Osteocyte (in vitro differentiated cells): ENCODE measurements at places on chromosomes 3 and 15.

- no peak for DNase-seq
Measured at GRCh38 chr3:18153571-18154173, 271.5 kb downstream of the SATB1 start.

DNA sequence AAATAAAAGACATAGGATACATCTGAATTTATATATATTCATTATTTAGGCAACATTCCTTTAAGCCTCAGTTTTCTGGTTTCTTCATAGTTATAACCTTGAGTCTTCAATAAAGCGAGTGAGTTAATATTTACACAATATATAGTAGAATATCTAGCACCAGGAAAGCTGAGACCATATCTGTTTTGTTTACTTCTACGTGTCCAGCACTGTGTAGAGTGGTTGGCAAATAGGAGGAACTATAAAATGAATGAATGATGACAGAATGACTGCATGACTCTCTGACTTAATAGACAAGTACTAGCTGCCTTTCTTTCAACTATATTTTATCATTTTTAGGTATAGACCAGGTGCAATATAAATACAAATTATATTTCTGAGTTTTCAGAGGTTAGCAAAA, 197.8 kb upstream of the RBMS3 start:
- DNase-seq = no peak

DNA sequence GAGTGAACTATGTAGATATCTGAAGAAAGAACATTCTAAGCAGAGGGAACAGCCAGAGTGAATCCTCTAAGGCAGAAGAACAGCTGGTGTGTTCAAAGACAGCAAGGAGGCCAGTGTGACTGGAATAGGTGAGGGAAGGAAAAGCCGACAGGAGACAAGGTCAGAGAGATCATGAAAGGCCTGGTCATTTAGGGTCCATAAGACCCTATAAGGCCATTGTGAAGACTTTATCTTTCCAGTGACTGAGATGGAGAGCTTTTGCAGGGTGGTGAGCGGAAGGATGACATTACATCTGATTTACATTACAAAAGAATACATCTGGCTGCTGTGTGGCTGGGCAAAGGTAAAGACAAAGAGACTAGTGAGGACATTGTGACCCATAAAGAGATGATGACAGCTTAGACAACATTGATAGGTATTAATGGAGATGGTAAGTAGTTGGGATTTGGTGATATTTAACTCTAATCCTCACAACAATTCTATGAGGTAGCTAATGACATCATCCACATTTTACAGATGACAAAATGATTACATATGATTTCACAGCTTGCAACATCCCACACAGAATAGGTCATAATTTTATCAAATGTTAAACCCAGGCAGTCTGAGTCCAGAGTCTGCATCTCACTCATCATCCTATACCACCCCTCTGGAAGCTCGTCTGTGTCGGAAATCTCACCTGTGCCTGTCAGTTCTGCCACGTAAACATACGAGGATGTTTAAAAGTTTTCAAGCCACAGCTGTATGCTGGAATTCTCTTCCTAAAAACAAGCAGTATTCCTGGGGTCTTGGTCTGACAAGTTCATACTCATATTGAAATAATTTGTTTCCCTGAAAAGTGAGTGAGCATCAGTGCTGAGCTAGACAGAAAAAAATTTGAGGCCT, 70.2 kb upstream of the PIK3R4 start:
- no peak for DNase-seq

- DNase-seq = no peak
Measured at GRCh38 chr3:18070944-18071343, 328.5 kb upstream of the TBC1D5 start.

- peak; percentile 62 for DNase-seq
Measured at GRCh38 chr15:100930306-100930848, 11.2 kb downstream of the LRRK1 start.

DNA sequence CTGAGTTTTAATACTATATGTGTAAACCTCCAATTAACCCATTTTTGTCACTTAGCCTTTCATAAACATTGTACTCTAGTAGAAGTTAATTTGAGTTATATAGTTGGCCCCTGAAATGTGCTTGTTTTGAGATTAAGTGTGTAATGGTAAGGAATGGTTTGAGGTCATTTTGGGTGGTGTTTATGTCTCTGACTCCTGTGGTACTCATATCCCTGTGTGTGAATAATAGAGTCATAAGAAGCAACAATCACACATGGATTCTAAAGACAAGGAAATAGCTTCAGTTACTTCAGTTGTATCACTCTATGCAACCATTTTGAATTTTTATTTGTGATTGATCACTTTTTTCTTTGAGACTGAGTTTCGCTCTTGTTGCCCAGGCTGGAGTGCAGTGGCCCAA, 408.5 kb downstream of the MFSD1 start:
- no peak for DNase-seq

GRCh38 chr3:127693336-127693843, 20.6 kb downstream of the ABTB1 start:
- no peak for DNase-seq

GRCh38 chr3:114809668-114810413, 337.2 kb downstream of the ZBTB20 start:
- DNase-seq = no peak

DNA sequence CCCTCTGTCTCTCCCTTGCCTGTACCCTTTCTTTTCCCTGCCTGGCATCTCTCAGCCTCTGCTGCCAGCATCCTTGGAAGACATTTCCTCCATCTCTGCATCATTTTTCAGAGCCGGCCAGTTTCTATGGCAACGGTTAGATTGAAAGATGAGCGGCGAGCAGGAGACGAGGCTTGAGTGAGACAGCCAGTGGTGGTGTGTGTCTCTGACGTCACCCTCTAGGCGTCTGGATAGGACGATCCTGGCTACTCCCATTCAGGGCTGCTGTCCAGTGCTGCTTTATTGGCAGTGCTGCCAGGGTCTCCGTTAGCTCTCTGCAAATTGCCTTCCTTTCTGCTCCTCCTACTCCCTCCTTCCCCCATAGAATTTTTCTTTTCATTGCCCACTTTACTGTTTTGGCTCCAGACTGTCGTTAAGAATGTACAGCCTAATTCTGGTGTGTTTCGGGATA, 57.9 kb downstream of the TRAK1 start:
- DNase-seq = no peak

- no peak for DNase-seq
Measured at GRCh38 chr15:86964271-86964670, 884.6 kb downstream of the AGBL1 start.

DNA sequence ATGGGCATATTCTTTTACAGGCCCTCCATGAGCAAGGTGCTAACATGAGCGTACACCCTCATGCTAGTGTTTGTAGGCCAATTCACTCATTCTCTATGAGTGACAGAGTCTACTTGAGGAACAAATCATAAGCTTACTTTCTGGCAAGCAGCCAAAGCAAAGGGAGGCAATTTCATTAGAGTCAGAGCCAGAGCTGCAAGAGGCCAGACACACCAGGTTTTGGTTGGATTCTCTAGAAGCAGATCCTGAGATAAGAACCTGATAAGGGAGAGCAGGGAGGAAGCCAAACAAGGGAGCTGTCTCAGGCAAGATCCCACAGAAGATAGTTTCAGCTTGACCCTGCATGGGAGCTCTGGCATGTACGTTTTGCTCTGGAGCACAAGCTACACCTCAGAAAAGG, 214.1 kb upstream of the CTNNB1 start:
- DNase-seq = peak; percentile 25

- no peak for DNase-seq
Measured at GRCh38 chr15:93126599-93126998, 37.6 kb upstream of the RGMA start.
